Globus pallidus (tissue), 1 donor: ENCODE measurements at places on chromosomes 5 and 9.

- no peak for DNase-seq
Measured at GRCh38 chr5:56299212-56299611, 66.1 kb upstream of the ANKRD55 start.

DNA sequence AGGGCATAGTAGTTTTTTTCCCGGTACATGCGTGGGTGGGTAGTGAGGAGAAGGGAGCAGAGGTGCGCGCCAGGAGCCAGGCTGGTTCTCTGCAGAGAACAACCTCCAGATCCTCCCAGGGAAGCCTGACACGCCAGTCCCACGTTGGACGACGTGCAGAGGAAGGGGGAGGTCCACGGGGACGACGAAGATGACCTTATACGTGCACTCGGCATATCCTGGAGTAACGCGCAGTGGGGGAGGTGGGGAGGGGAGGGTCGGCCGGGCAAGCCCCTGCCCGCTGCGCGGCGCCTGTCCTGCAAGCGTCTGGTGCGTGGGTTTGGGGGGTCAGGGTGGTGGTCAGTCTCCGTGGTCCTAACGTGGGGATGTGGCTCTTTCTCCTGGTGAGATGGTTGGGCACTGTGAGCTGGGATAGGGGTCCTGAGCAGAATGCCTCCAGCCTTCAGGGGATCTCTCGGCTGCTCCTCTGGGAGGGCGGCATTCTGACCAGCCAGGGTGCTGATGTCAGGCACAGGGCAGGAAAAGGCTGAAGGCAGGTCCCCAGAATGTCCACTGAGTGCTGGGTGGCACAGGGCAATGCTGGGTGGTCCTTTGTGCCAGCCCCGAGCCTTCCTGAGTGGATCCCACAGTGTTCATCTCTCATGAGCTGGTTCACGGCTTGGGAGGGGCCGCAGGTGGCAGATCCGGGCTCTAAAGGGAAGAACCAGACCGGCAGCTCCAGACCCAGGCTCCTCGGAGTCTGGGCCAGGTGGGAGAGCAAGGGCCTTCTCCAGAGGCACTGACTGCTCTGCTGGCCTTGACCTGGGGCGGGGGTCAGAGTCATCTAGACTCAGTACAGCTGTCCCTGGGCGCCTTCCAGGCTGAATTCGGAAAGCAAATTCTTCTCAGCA is 10.5 kb upstream of the SCGB3A1 start:
- DNase-seq: no peak

- DNase-seq: peak; percentile 72
Measured at GRCh38 chr9:127503947-127504886, 52.9 kb downstream of the LRSAM1 start.

DNA sequence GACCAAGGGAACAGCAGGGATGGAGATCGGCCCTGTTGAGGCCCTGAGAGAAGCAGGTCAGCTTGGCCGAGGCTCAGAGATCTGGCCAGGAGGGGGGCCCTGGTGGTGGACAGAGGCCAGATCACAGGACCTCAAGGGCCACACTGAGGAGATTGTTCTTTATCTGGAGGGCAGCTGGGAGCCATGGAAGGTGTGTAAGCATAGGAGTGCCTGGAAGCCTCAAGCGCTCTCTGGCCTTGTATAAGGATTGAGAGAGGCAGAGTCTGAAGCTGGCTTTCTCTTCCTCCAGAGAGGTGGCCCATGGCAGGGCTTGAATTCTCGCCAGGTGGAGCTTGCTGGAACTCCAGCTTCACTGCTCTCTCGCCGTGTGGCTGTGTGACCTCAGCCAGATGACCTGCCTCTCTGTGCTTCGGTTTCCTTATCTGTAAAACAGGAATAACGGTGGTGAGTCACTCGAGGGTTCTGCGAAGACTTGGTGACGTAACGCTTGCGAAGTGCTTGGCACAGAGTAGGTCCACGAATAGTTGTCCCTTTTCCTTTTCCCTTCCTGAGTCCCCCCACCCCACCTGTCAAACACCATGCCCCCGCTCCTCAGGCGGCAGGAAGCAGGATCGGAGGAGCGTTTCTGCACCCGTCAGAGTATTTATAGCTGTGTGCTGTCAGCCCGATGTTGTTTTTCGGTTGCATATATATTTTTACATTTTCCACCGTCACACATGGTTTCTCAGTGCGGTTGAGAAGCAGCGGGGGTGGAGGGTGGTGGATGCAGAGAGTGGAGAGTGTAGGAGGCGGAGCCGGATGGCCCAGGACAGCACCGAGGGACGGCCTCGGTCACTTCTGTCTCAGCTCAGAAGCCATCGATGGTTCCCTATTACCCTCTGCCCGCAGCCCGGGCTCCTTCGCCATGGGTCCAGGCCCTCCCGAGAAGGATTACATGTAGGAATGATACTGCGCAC is 17.0 kb upstream of the CRB2 start:
- no peak for DNase-seq

- DNase-seq: no peak
Measured at GRCh38 chr5:80105698-80106439, 70.7 kb downstream of the THBS4 start.

- no peak for DNase-seq
Measured at GRCh38 chr5:76818844-76819831, at the start of gene F2RL1. Gene F2RL1, plus strand, starts transcription at chr5:76819030. Its CDS starts 153 bp downstream, at chr5:76819183.

- no peak for DNase-seq
Measured at GRCh38 chr9:119868694-119869093, 499.5 kb upstream of the BRINP1 start.

GRCh38 chr5:87722286-87722685 is 309.6 kb upstream of the CCNH start:
- DNase-seq: no peak

GRCh38 chr9:28034242-28034641 is 461.0 kb upstream of the C9orf72 start:
- DNase-seq: no peak

GRCh38 chr5:147359101-147359500 is 124.3 kb downstream of the STK32A start:
- no peak for DNase-seq

GRCh38 chr5:509611-510185 is 14.6 kb downstream of the SLC9A3 start:
- DNase-seq: no peak

GRCh38 chr5:92941806-92942205 is 639.2 kb downstream of the NR2F1-AS1 start:
- DNase-seq: no peak

GRCh38 chr5:2575871-2576270 is 175.6 kb downstream of the IRX2 start:
- no peak for DNase-seq

GRCh38 chr5:79236362-79236969 is 535 bp downstream of the JMY start:
- no peak for DNase-seq

- DNase-seq: peak; percentile 45
Measured at GRCh38 chr5:93915142-93915553, 173.7 kb upstream of the POU5F2 start.

GRCh38 chr9:96381696-96382095 is 1.8 kb downstream of the SLC35D2 start:
- no peak for DNase-seq

DNA sequence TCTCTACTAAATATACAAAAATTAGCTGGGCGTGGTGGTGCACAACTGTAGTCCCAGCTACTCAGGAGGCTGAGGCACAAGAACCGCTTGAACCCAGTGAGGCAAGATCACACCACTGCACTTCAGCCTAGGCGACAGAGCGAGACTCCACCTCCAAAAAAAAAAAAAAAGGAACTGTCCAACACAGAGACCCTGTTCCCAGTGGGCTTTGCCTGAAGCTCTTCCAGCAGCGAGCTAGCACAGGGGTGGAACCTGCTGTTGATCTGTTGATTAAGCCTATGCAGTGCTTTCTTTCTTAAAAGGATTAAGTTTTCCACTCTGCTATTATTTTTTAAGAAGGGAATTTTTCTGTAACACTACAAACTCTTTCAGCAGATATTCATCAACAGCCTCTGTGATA is 171.0 kb upstream of the TUT7 start:
- no peak for DNase-seq
